ENCODE measurements at places on chromosomes 1 and 21.

- no peak for DNase-seq
Observed at GRCh38 chr1:170863621-170864020, 71.7 kb upstream of the MROH9 start.

DNA sequence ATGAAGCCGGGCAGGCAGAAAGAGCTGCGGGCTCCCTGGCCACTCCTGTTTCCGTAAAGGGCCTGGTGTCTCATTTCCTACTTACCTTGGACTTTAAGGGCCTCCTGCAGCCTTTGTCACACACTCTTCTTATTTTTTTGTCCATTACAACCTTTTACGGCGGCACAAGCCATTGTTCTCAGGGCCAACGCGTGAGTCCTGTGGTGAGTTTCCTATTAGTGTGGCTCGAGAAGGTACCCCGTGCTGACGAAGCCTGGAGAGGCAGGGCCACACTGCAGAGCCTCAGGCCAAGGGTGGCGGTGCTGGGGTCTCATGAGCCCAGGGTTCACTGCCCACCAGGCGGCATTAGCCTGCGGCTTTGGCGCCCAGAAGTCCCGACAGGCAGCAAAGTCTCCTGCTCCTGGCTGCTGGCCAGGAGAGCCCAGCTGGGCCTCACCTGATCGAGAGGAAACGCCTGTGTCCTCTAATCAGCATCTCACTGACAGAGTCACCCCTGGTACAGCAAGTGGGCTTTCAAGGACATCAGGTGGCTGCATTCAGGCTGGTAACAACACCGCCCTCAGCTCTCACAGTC is 62.0 kb downstream of the SIK1 start:
- no peak for DNase-seq

DNA sequence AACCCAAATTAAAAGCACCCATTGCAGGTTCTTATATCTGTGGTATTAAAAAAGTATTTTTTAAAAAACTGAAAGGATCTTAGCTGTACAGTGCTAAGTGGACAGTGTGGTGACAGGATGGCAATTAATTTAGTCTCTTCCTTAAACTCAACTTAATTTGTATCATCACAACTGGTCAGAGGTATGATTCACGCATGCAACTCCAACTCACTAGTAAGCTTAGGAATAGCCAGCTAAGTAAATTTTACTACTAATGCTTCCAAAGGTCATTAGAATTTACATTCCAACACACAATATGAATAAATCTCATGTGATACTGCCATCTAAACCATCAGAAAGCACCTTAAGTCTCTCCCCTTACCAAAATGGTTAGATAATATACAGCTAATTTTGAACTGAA is 35.4 kb downstream of the ENAH start:
- DNase-seq = peak; percentile 13

DNA sequence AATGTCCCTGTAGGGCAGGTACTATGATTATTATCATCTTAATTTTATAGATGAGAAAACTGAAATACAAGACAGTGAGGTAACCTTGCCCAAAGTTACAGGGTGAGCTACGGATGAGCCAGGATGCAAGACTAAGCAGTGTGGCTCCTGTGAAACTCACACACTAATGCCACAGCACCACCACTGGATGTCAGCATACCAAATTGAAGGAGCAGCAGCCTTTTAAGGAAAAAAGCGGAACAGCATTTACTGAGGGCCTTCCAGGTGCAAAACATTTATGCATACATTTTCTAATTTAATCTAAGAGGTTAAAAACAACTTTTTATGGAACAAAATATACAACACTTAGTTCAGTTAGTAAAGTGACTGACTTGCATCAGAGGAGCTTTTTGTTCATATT is 41.7 kb downstream of the SEC16B start:
- DNase-seq = peak; percentile 28

DNA sequence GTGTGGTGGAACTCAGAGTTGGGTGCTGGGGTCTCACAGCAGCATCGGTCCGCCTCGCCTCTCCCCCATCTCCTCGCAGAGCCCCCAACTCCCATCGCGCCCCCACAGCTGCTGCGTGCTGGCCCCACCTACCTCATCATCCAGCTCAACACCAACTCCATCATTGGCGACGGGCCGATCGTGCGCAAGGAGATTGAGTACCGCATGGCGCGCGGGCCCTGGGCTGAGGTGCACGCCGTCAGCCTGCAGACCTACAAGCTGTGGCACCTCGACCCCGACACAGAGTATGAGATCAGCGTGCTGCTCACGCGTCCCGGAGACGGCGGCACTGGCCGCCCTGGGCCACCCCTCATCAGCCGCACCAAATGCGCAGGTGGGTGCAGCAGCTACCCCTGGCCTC is 24.2 kb downstream of the PTPRU start:
- DNase-seq = no peak

DNA sequence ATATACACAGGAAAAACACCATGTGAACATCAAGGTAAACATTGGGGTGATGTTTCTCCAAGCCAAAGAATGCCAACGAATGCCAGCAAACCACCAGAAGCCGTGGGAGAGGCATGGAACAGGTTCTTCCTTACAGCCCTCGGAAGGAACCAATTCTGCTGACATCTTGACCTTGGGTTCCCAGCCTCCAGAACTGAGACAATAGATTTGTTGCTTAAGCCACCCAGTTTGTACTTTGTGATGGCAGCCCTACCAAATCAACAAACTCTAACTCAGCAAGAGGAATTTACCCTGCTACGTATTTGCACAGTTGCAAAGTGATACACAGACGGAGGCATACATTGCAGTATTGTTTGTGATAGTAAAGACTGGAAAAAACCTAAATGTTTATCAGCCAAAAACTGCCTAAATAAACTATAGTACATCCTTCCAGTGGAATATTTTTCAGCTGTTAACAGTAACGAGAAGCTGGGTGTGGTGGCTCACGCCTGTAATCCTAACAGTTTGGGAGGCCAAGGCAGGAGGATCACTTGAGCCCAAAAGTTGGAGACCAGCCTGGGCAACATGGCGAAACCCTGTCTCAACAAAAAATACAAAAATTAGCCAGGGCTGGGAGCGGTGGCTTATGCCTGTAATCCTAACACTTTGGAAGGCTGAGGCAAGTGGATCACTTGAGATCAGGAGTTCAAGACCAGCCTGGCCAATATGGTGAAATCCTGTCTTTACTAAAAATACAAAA is 12.5 kb upstream of the ZC3H12A start:
- DNase-seq = no peak

DNA sequence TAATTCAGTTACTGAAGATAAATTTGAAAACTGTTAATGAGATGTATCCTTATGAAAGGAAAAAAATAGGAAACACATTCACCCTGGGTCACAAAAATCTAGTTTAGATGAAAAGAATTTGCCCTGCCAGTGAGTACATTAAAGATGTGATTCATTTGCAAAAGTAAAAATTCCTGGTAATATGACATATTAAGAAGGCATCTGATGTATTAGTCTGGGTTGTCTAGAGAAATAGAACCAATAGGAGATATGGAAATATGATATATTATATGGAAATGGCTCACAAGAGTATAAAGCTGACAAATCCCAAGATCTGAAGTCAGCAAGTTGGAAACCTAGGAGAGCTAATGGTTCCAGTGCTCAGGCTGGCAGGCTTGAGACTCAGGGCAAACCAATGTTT is 153.8 kb downstream of the MRPL39 start:
- DNase-seq = peak; percentile 43

DNA sequence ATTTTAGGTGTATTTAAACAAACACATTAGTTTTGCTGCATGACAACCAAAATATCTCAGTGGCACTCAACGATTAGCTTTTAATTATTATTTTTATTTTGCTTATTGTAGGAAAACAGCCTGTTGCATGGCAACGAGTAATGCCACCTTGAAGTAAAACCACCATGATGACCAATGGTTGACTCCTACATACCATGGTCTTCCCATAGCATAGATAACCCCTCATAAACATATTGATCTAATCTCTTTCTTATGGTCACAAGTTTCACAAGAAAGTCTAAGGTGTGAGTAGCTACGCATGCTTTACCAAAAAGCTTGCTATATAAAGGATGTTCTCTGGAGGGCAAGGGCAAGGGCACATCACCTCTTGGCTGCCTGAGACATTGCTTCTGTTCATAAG is 61.5 kb upstream of the PTBP2 start:
- DNase-seq = no peak

GRCh38 chr1:171107262-171107940 is 16.7 kb downstream of the FMO3 start:
- DNase-seq = no peak

GRCh38 chr1:181149326-181150125 is 61.0 kb downstream of the IER5 start:
- DNase-seq = no peak
